Fibroblast of lung (primary cell): ENCODE measurements at places on chromosomes 12 and 14. TPM values are rescaled to one million over a fixed set of nuclear protein-coding genes. Genes with fewer than 3 reads are reported as not detected.

- DNase-seq: no peak
Measured at GRCh38 chr12:117280019-117280680, 81.3 kb downstream of the NOS1 start.

DNA sequence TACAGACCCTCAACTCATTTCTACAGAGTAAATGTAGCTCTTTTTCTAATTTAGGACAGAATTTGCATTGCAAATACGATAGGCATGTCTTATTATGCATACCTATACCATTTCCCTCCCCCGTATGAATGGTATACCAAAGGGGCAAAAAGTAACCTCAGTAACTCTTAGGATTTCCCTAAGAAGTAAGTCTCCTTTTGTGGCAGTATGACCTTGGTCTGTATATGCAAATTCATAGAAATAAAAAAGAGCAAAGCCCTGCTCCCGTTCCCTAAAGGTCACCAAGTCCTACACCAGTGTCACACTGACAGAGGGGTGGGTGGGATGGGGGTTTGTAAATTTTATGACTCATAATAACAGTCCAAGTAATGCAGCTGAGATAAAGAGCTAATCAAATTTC, 365.8 kb upstream of the CCDC196 start:
- no peak for DNase-seq

DNA sequence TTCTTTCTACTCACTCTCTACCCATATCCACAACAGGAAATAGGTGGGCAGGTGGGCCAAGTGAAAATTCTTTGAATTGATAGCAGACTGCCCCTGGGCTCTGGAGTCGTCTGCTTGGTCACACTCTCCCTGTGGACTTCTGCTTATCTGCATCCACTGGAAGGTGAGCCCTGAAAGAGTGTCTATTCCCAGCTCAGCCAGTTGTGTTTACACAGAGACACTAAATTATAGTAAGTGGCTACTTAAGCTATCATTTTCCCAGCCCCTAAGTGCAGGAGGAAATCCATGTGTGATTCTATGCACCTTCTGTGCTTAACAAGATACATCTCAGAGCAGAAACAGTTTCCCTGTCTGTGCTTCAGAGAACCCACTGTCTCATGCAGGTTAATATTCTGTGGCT, 338.4 kb downstream of the FUT8 start:
- no peak for DNase-seq

- peak; percentile 15 for DNase-seq
Measured at GRCh38 chr14:25056688-25057078, 6.7 kb upstream of the STXBP6 start.

DNA sequence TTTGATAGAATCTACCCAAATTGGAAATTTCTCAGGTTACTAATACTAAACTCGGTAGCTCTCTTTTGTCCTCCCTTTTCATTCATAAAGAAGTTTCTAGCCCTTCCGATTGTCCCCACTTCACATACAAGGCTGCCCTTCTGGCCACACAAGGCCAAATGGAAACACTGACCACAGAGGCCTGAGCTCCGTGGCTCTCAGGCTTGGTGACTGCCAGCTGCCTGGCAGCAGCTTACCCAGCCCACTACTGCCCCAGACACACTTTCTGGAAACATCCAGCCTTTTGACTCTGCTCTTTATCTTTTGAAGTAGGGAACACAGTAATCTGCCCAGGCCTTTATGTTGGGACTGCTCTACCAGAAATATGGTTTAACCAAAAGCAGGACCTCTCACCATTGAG, 167.2 kb downstream of the GCH1 start:
- DNase-seq: no peak

DNA sequence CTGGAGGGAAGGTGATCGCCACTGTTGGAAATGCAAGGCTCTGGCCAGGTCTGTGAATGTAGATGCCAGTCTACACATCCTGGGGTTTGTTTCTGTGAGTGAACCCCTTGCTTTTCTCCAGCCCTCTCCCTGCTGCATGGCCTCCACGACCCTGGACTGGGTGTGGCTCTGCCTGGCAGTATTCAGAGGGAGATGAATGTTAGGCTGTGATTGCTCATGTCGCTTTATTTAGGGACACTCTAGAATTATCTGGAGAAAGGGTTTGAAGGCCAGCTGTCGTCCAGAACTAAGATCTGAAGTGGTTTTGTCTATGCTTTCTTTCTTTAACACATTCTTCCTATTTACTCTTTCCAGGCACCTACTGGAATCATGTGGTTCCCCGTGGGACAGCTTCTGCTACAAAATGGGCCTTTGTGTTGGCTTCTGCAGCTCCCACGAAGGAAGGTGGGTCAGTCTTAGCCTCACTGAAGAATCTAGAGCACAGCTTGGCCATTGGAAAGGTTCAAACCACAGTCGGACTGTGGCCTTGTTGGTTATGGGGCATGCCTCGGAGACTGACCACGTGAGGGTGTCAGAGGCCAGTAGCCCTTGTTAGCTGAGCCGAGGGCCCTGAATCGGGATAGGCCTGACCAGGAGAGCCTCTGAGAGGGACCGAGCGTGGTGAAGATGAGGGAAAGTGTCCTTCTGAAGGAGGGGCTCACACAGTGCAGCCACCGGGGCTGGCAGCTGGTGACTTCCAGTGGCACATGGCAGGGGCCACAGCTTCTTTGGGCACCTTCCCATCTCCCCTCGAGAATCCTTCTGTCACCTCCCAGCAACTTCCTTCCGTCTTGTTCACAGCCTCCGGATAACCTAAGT, 59.1 kb downstream of the ANKRD9 start:
- DNase-seq: no peak

DNA sequence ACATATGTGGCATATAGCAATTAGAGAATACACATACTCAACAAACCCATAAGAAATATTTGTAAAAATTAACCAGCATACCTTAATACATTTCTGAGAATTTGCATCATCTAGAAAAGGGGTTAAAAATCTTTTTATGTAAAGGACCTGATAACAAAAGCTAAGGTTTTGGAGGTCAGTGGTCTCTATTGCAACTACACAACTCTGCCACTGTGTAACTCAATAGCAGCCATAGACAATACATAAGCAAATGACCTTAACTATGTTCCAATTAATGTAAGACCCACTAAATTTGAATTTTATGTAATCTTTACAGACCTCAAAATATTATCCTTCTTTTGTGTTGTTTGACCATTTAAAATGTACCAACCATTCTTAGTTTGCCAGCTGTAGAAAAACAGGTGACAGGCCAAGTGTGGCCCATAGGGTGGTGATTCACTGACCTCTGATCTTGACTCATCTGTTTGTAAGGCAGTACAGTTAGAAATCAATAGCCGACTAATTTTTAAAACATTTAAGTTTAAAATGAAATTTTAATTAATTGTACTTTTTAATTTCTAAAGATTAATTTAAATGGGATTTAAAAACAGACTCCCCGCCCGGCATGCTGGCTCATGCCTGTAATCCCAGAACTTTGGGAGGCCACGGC, 7.4 kb upstream of the EPS8 start:
- DNase-seq: no peak

DNA sequence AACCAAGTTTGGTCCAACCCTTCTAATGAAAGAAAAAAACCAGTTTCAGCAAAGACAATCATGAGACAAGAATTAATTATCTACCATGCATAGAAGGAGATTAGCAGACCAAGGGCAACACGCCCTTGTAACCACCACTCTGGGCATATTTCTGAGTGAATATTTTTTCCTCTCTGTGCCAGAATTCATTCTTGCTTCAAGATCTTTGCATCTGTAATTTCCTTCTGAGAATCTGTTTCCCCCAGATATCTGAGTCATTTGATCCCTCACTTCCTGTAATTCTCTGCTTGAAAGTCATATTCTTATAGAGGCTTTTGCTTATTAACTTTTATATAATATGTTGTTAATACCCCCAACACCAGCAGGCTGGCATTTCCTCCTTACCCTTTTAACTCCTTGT, 243.7 kb downstream of the SLC16A7 start:
- DNase-seq: no peak

DNA sequence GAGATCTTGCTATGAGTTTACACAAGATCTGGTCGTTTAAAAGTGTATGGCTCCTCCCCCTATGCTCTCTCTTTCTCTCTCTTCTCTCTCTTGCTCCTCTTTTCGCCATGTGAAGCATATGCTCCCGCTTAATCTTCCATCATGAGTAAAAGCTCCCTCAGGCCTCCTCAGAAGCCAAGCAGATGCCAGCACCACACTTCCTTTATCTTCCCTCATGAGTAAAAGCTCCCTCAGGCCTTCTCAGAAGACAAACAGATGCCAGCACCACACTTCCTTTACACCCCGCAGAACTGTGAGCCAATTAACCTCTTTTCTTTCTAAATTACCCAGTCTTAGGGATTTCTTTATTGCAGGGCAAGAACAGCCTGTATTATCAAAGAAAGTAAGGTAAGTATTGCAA, 152.4 kb downstream of the SEC23A start:
- no peak for DNase-seq

DNA sequence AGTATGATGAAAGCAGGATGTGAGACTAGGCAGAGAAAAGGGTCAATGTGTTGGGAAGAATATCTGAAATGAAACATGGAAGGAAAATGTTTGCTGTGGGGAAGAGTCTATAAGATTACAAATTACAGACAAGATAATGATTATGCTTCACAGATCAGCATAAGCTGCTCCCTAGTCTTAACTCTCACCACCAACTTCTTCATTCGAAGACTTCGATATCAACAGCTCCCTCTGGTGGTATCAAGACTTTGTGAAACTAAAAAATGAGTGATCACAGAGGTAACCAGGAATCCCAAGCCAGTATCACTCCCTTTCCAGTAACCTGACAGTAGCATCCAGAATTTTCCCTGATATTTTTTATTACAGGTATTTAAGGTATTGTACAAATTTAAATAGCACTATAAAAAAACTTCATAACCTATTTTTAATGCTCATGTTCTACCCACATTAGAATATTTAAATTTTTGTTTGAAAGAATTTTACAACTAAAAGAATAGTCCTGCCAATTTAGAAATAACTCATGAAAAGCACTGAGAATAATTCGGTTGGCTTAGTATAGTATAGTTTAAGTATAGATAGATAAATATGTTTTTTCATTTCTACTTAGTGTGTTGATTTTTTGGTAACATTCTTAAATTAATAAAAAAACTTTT, 84.4 kb downstream of the C2CD5 start:
- DNase-seq: peak; percentile 43

DNA sequence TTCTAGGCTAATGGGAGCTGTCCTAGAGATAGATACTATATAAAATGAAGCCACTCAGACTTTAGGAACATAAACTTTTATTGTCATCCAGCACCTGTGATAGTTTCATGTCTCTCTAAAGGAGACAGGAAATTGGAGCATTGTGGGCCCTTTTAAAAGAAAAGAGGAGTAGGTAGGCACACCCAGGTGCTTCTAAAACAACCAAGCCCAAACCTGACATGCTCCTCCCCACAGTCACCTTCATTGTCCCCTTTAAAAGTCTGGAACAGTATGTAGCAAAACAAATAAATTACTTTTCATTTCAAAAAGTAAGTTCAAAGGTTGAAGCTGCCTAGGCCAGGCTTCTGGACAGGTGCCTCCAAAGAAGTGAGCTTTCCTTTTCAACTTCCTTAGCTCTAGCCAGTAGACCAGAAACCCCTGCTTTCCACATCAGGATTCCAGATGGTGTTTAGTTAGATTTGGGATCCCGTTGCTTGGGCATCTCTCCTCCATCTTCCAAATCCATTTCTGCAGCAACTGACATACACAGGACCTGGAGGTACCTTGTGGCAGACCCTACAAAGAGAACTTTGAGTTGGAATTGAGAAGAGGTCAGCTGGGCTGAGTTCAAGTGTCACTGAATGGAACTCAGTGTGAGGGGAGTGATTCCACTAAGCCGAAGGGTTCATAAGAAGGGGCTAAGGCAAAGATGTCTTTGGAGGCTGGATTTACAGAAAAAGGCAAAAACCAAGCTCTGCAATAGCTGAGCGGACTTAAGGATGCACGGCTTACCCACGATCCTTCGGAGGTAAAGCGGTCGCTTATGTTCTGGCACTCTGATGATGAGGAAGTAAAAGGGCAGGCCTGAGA, 6.9 kb downstream of the OXA1L start:
- DNase-seq: no peak

DNA sequence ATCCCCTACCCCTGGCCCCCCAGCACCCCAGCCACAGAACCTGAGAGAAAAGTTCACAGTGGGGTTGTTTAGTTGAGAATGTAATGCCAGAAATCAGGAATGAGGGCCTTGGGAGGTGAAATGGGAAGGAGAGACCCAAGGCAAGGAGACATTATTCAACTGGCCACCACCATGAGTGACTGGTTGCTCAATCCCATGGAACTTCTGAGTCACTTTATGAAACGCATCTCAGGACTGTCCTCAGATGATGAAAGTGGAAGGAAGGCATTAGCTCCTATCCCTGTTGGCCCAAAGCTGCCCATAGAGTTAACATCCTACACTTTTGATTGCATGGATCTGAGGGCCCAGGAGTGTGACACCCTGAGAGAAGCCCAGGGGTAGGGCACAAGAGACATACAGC, 25.4 kb upstream of the TCL1A start:
- DNase-seq: no peak

DNA sequence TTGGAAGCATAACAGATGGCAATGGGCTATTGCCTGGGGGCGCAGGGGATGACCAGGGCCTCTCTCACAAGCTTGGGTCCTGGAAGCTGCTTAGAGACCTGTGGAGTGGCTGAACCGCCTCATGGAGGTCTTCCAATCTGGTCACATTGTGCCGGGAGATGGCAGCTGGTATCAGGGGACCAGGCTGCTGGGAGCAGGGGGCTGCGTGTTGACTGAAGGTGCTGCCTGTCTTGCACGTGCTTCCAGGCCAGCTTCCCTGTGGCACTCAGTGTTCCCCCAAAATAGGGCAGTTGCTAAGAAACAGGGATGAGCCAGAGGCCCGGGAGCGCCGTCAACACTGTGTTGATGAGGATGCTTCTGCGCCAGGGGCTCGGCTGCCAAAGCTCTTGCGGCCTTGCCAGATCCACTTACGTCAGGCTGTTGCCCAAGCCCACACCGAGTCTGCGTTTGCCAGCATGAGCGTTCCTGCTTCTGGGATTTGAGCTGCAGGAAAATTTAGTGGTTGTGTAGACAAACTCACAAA, 39.8 kb downstream of the ELK3 start:
- DNase-seq: peak; percentile 97

DNA sequence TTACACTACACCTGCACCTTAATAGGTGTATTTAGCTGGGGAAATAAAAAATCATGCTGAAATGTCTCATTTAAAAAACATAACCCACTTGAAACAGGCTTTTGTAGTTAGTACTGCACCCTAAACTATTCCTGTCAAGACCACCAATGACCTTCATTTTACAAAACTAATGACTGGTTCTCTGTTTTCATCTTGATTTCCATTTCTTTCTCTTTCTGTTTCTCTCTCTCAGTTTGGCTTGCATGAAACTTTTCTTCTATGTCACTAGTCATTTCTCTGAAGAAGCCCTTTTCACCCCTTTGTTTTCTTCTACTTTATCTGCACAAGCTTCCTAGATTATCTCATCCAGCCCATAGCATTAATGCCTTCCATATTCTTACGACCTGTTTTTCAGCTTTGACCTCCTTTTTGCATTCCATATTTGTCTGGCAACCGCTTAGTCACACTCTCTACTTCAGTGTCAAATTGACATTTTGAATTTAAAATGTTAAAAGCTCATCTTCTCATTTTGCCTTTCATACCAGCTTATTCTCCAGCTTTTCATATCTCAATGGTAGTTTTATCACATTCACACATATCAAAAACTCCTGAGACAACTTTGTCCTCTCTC, 32.7 kb upstream of the KLRF1 start:
- no peak for DNase-seq

NINJ2 gene
- 0.66 and 1.3 TPM in 2 replicates for total RNA-seq

GPD1 gene
- total RNA-seq: under 0.01 TPM in 1 of 2 replicates, not detected in the other

BDKRB2 gene
- total RNA-seq: 43.9 and 91.5 TPM in 2 replicates

SLC10A1 gene
- not detected in 2 replicates for total RNA-seq

INHBC gene
- not detected in 2 replicates for total RNA-seq

PLD4 gene
- under 0.01 and 0.17 TPM in 2 replicates for total RNA-seq

FIGNL2 gene
- 0.17 and 0.26 TPM in 2 replicates for total RNA-seq

LGR5 gene
- not detected in 2 replicates for total RNA-seq
